ENCODE measurements at places on chromosomes 4 and X. TPM values are rescaled to one million over a fixed set of nuclear protein-coding genes. Genes with fewer than 3 reads are reported as not detected.

GLRA3 gene
- polyA plus RNA-seq, result not detected

SLC25A31 gene
- not detected for polyA plus RNA-seq

XAGE2 gene
- polyA plus RNA-seq, result not detected

DNA sequence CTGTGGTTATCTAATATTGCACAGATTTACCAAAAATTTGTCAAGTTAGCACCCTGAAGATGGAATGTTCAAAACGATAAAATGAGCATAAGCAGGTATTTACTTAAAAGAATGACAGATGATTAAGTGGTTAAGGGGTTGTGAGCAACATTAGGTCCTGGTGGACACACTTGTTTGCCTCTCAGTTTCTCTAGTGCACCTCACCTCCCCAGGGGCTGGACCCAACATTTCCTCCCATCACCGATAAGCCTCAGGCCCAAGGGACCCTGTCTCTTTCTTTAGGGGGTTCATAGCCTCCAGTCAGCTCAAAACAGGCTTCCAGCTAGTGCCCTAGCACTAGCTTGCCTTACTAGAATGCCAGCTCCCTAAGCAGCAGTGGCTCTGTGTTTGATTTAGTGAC is 88.0 kb downstream of the ATP11C start:
- H3K36me3 ChIP-seq, result no peaks in the 10 kb centered on the region
- DNase-seq, result no peak
- no peak overlapping the region for H3K27ac ChIP-seq
- H3K27me3 ChIP-seq, result peaks cover 5% of the 10 kb centered on the region
- H3K4me1 ChIP-seq, result no peaks in the 10 kb centered on the region

GRCh38 chr4:66273110-66273509 is 602.8 kb upstream of the EPHA5 start:
- H3K4me3 ChIP-seq, result no peak overlapping the region
- H3K27me3 ChIP-seq, result peaks cover under 1% of the 10 kb centered on the region
- H3K36me3 ChIP-seq, result no peaks in the 10 kb centered on the region
- no peaks in the 10 kb centered on the region for H3K4me1 ChIP-seq
- no peak for DNase-seq

GRCh38 chr4:143281507-143282190 is 55.0 kb upstream of the GAB1 start:
- no peak overlapping the region for H3K27ac ChIP-seq
- DNase-seq, result no peak
- no peaks in the 10 kb centered on the region for H3K36me3 ChIP-seq
- H3K4me3 ChIP-seq, result no peak overlapping the region
- no peaks in the 10 kb centered on the region for H3K4me1 ChIP-seq
